D341Med (cell line): ENCODE measurements at places on chromosomes 2 and 18.

- DNase-seq, result no peak
Measured at GRCh38 chr2:72131916-72132841, 15.5 kb downstream of the CYP26B1 start.

- DNase-seq, result no peak
Measured at GRCh38 chr2:47607680-47608061, 175.3 kb upstream of the MSH6 start.

DNA sequence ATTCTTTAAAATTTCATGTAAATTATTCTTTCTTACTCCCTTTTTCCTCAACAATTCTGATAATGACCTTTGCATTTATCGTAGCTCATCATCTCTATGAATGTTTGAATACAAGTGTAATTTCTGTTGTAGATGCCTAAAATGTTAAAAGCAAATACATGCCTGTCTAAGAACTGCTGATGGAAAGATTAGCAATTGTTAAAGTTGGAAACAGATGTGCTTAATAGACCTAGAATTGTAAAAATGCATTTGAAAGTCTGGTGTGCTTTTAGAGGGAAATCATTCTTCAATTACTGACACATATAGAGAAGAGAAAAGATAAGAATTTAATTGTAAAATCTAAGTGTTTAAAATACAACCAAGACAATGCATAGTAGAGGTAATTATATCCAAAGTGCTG is 50.4 kb downstream of the CCDC102B start:
- no peak for DNase-seq

- DNase-seq, result peak; percentile 79
Measured at GRCh38 chr2:119678021-119678656, 862 bp upstream of the TMEM177 start.

GRCh38 chr2:200321780-200322534 is 15.5 kb downstream of the SPATS2L start:
- DNase-seq, result no peak

DNA sequence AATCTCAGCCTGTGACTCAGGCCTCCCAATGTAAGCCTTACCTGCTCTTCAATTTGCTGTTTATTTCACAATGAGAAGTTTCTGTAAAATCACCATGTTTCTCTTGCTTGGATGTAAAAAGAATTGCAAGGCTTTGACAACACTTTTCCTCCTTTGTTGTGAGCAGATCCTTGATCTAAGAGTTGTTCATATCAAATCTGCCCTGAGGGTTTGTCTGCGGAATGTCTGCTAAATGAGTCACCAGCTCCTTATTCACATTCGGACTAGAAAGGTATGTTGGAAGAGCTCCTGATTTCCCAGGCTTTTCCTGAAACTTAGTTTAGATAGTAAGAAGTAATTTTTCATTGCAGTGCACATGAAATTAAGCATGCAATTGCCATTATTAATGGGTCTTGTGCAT is 268.2 kb upstream of the TCF4 start:
- DNase-seq, result no peak

GRCh38 chr18:24741321-24741720 is 280.9 kb downstream of the HRH4 start:
- DNase-seq, result no peak

- no peak for DNase-seq
Measured at GRCh38 chr2:188969236-188969635, 4.9 kb upstream of the COL3A1 start.
